Amygdala (tissue), 56 donors: ENCODE measurements at places on chromosomes 2 and 18.

GRCh38 chr2:47064106-47064505 lies 91.0 kb downstream of the STPG4 start:
- DNase-seq = no peak

DNA sequence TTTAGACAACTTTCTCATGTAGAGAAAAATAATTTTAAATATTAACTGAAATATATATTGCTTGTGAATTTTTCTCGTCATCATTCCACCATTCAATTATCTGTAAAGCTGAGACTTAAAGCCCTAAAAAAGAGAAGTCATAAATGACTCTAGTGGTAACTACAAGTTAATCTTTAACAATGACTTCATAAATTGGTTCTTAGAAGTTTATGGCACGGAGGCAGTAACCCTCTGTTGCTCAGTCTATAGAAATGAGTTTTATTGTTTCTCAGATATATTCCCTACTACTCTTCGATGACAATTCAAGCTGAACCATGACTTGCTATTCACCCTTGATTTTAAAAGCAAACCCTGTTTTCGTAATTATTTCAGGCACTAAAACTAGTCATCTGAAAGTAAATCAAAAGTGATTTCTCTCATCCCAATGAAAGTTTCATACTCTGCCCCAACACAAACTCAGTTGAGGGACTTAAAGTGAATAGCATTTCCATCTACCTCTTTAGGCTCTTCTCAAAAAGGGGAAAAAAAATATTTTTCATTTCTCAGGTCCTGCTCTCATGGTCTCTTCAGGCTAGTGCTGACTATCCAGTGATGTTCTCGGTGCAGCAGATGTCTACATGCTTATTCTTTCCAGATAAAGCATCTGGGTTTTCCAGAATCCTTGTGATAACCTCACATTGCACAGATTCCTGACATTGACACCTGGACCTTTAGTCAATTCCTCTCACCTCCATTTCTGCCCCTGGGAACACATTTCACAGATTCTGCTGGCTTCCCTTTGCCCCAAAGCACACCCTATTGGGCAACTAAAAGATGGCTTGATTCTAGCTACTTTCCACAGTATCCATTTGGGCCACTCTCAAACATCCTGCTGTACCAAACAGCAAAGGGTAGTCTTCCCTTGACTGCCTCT lies 207.8 kb upstream of the LRATD1 start:
- DNase-seq = no peak

DNA sequence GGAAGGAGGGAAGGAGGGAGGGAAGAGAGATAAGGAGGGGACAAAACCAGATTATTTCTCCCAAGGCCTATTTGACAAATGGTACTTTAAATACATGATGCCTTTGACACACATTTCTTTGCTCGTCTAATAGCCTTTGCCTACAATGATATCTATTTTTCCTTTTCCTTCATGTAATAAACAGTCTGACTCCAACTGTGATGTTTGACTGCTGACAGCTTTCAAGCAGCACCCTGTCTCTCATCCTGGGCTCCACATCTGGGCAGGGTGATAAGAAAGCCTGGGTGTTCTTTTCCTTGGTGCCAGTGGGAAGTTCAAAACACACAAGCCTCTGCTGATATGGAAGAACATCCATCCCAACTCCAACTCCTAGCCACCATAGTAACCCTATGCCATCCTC lies 1277.7 kb upstream of the NXPH2 start:
- DNase-seq = no peak

DNA sequence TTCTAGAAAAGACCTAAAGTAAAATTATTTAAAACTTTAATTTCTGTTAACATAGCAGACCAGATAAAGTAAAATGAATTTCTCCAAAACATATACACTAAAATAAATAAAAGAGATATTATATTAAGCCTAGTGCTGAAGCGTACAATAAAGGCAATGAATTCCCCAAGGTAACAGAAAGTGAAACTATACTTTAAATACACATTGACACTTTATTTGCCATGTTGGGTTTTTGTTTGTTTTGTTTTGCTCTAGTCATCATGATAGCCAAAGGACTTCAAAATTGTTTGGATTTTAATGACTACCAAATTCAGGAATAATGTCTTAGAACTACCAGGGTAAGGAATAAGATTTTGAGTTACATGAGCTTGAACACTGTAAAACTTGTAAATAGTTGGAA lies 413.3 kb downstream of the LRRTM4 start:
- no peak for DNase-seq

DNA sequence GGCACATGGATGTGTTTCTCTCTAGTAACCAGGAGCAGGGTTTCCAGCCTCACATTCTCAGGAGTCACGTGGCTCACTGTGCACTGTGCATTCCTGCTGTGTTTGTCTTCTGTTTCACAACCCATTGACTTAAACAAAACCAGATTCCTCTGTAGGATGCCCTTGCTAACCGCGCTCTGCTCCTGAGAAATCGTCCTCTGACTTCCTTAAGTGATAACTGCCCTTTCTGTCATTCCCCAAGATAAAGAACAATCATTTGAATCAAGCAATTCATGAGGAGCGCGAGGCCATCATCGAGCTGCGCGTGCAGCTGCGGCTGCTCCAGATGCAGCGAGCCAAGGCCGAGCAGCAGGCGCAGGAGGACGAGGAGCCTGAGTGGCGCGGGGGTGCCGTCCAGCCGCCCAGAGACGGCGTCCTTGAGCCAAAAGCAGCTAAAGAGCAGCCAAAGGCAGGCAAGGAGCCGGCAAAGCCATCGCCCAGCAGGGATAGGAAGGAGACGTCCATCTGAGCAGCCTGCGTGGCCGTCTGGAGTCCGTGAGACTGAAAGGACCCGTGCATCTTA lies 60.2 kb downstream of the RALBP1 start:
- peak; percentile 26 for DNase-seq

DNA sequence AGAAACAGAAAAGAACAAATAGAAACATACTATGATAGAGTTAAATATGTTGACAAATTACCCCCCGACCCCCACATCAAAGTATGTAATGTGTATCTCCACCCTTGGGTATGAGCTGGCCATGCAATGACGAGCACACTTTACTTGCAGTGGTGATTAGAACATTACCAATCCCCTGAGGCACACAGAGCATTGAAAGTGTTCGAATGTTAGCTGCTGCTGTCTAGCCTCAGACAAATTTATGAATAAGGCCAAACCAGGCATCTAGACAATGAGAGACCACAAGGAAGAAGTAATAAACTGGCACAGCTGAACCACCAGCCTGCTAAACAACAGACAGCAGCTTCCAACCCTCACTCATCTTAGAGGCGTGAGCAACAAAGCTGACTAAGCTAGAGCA lies 380.5 kb downstream of the DSEL start:
- no peak for DNase-seq

GRCh38 chr18:12750715-12751502 lies 48.1 kb downstream of the PSMG2 start:
- no peak for DNase-seq

DNA sequence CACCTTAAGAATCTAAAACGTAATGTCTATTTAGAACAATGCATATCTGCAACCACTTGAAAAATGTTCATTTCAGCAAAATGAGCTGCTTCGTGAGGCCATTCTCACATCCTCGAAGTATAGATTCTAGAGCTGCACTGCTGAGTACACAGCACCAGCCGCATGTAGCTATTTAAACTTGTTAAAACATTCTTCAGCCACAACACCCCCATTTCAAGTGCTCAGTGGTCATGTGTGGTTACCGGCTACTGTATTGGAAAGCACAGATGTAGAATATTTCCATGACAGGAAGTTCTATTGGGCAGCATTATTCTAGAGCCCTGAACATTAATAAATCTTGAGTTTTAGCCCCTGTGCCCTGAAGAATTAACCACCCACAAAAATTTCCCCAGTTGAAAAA lies 35.0 kb downstream of the SUMO1 start:
- DNase-seq = no peak

DNA sequence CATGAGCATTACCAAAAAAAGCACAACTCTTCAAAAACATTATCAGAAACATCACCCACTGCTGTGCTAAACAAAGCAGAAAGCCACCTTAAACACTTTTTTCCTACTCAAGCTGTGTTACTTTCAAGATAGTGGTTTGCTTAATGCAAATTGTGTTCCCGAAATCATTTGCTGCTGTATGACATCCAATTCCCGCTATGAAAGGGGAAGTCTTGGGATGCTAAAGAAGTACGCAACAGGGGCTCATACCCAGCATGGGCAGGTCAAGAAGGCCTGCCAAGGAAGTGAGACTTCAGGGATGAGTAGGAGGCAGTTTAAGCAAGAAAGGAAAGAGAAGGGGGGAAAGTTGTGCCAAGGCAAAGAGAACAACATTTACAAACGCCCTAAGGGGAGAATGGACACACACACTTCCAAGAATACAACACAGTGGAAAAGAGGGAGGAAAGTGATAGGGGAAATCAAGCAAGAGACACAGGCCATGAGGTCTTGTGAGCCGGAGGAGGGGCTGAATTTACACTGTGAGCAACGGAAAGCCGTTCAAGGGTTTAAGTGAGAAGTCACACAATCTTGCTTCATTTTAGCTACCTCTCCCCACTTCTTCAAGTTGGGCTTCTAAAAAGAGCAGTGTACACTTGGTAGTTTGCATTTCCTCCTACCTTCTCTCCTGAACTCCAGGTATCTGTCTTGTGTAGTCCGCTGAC lies 4.0 kb downstream of the PTPN2 start:
- DNase-seq = no peak

DNA sequence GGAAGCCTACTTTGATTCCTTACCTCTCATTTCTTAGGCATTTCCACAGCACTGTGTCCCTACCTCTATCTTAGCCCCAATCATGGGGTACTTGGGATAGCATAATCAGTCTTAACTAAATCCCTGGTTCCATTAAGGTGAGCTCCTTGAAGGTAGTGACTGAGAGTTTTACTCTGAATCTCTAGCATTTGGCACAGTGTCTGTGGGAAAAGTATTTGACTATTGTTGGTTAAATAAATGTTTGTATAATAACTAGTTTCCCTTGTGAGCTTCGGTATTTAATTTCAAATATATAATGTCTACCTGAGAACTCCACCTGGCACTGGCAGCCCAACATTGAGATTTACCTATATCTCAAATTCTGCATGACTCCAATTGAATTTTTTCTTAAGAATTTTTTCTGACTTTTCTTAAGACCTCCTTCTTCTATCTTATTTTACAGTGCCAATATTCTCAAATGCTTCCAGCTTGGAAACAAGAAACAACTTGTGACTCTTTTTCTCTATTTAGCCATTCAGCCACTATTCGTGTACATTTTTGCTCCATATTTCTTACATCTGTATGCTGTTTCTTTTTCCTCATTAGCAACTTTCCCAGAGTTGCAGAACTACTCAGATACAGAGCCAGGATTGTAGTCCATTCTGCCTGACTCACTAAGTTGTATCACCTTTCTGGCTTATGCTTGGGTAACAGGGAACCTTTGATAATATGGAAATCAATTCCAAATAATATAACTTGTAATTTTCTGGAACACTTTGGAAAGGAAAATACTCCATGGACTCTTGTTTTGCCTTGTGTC lies 214.0 kb upstream of the NT5C1B start:
- DNase-seq = no peak

- DNase-seq = no peak
Measured at GRCh38 chr2:149715894-149716293, 128.3 kb upstream of the MMADHC start.

- DNase-seq = no peak
Measured at GRCh38 chr2:132732694-132733093, 62.7 kb upstream of the LYPD1 start.

DNA sequence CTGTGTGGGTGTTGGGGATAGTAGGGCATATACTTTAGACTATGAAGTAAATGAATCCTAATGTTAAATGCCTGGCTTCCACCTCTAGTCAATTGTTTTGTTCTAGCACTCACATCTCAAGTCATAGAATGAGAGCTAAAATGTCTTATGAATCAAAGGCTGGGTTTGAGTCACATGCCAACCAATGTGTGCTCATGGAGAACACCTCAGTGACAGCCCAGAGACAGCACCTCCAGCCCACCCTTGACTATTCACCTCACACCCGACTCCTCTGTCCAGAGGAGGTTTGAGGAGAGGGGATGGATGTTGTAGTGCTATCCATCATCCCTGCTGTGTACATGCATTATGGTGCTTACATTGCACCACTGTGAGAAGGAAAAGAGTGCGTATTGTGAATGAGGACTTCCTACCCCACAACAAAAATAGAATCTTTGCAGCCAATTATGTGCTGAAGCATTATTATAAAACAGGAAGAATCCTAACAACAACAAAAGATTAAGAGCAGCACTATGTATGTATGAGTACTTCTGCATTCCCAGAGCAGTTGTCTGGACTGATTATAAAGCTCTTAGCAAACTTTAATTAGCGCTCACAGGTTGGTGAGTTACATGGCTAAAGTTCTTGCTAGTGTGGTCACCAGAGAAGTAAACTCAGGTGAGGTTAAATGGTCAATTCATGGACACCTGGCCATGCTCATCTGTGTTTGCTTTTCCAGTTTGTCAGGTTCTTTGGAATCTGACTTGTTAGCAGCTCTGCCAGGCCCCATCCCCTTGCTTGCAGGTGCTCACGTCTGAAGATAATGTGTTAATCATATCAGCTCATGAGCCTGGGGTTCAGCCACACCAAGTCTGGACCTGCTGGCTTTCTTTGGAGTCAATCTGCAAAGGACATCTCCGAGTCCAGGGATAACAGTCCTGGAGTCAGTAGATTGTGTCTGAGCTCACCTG lies 55.3 kb upstream of the NABP1 start:
- DNase-seq = no peak

- no peak for DNase-seq
Measured at GRCh38 chr2:36616947-36617346, 19.0 kb upstream of the FEZ2 start.

- no peak for DNase-seq
Measured at GRCh38 chr2:189621781-189622180, 39.5 kb upstream of the ASNSD1 start.

- DNase-seq = no peak
Measured at GRCh38 chr2:27264253-27264752, 1.5 kb upstream of the SLC30A3 start.

DNA sequence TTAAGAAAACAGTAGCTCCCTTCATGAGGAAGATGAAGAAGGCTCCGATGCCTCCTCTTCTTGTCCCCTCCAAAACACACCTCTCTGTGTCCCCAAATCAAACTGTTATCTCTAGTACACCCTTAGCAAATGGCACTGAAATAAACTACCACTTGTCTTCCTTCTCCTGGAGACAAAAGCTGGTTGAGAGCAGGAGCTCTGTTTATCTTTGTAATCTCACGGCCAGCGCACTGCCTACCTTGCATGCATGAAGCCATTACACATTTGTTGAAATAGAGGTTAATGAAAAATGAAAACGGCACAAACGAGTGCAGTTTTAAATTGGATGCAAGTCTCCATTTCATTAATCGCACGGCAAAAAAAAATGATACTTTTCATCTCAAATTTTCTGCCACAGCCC lies 113.7 kb downstream of the EPB41L3 start:
- DNase-seq = no peak

GRCh38 chr2:16285813-16286510 lies 345.6 kb downstream of the MYCN start:
- DNase-seq = no peak

GRCh38 chr2:187264612-187265011 lies 183.4 kb downstream of the CALCRL start:
- no peak for DNase-seq

DNA sequence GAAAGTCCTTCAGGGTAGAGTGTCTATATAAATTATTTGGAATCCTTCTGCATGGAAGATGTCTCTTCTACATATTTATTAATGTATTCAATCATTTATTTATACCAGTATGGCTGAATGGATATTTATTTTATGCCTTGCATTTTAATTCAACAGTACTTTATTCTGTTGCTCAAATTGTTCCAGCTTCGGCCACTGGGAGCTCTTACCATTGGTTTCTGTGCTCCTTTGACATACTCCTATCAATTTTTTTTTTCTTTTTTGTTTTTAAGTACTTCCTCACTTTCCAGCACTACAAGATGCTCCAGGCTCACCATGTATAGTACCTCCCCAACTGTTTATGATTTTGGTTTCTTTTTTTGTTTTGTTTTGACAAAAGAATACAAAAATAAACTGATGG lies 39.4 kb upstream of the WIPF1 start:
- DNase-seq = no peak
